Naive thymus-derived CD8-positive, alpha-beta T cell (primary cell): ENCODE measurements at places on chromosomes 1 and 21. TPM values are rescaled to one million over a fixed set of nuclear protein-coding genes. Genes with fewer than 3 reads are reported as not detected.
A peak's percentile ranks its signal among the peaks of the same experiment; 100 is the strongest.

DNA sequence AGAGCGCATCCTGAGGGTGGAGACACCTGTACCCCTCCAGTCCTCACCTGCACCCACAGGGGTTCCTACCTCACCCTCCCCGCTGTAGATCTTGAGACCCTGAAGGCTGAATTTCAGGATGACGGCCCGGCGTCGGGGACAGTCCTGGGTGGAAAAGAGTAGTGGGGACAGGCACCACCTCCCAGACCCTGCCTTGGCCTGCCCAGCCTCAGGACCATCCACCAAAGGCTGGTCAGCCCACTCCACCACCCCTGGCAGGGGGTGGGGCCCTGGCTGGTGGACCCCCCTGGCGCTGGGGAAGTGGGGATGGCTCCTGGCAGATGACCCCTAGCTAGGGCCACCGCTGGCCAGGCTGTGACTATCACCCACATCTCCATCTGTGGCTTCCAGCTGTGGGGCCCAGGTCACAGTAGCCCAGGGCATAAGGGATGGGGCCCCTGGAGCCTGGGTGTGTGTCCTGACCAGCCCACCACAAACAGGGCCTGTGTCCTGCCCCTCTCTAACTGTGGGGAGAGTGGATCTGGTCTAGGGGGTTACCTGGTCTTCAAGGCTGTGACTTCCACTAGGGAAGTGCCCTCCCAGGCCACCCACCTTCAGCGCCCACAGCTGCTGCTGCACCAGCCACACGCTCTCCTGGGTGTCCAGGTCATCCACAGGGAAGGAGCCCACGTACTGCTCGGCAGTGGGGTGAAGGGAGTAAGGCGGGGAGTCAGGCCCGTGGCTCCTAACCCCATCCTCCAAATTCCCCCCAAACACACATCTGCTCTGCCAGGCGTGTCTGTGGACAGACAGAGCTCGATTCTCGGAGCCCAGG lies 5.4 kb downstream of the SH2D5 start:
- no peak for DNase-seq

DNA sequence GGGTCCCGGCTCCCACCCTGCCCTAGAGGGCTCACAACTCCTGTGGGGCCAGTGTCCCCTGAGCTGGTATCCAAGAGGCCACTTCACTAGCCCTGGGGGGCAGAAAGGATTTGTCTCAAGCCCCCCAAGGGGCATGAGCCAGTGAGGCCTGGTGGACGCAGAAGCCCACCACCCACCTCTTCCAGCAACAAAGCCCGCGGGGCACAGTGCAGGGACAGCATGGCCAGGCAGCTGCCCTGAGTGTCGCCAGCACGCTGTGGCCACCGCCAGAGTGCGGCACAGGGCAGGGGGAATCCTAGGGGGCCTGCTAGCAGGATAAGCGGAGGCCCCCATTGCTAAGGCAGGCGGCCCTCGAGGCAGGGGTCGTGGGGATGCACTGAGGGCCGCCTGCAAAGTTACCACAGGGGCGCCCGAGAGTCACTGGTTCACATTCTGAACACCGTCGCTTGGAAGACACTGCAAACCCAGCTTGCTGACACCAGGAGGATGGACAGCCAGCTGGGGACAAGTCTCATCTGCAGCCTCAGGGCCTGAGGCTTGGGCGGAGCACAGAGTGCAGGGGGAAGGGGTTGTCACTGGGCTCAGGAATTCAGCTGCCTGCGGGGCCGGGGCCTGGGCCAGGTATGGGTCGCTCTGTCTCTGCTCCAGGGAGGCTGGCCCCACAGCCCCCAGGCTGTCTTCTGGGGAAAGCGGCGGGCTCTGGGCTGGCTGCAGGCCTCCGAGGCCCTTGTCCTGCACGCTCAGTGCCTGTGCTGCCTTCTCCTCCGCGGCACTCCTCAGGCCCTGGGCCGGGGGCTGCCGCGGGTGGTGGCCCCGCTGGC lies 26.8 kb downstream of the SLC19A1 start:
- DNase-seq = no peak

- peak; percentile 77 for DNase-seq
These were observed 15.9 kb downstream of the HENMT1 start for GRCh38 chr1:108644984-108645383.

- DNase-seq = no peak
These were observed 239.3 kb downstream of the KCNJ6 start for GRCh38 chr21:37677006-37677405.

- DNase-seq = no peak
These were observed 1526.5 kb upstream of the TPTE start for GRCh38 chr21:8994640-8995511.

DNA sequence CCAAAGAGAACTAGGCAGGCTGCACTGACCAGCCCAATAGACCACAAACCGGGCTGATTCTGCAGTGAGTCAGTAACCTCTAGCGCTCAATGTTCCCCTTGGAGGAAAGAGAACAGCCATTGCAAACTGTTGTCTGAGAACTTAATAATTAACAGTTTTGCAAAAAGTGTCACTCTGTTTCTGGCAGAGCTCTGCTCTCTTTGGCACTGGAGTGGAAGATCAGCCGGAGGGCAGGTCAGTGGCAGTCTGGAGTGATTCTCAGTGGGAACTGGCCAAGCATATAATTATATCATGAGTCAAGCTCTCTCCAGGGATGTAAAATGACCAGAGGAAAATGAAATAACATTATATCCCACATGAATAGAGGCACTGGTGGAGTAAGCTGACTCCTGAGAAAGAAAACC lies 238.3 kb downstream of the HLX start:
- DNase-seq = no peak

GRCh38 chr1:23528250-23528978 lies 2.6 kb downstream of the E2F2 start:
- DNase-seq = peak; percentile 53

GRCh38 chr1:59803458-59804038 lies 11.2 kb upstream of the HOOK1 start:
- no peak for DNase-seq

- DNase-seq = no peak
These were observed 552 bp downstream of the GPATCH4 start for GRCh38 chr1:156600733-156601121.

GRCh38 chr1:201191653-201192260 lies 1.1 kb downstream of the IGFN1 start:
- DNase-seq = no peak

- DNase-seq = no peak
These were observed 95.1 kb upstream of the WLS start for GRCh38 chr1:68327414-68327813.

DNA sequence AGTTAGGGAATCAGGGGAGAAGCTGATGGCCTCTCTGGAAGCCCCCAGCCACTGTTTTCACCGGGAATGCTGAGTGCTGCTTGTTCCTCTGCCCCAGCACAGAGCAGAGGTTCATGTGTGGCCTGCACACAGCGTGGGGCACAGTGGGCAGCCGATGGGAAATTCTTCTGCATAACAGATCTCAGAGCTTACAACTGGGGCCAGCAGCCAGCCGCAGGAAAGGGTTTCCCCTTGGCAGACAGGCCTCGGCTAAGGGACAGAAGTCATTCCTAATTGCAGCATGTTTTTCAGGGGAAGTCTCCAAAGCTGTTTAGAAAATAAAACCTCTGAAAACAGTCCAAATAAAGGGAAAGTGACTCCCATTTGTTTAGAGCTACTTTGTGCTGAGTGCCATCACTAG lies 22.6 kb downstream of the HMGB4 start:
- DNase-seq = no peak

DNA sequence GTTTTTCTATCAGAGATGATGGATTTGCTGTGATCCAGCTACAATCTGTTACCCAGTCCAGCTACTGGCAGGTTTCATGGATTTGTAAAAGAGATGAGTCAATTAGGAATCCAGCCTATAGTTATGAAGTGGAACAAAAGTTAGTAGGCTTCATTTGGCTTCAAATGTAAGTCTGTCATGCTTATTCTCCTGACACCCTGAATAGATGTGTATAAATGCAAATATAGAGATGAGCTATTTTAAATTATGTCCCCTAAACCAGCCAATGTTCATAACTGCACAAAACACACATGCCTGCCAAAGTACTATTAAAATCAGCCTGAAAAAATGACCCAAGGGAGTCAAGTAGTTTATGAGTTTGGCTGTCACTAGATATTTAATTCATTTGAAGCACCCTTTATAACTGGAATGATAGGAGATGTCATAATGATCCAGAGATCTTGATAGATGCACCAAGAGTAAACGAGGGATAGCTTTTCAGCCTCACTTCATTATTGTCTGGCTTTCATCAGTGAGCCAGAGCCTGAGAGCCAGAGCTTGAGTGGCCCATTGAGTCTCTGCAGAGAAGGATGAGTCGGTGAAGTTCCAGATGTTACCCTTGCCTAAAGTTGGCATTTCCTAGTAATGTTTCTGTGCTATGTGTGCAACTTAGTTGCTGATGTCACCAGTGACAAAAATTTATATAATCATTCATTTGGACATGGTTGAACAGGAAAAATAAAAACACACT lies 11.8 kb upstream of the NTMT2 start:
- DNase-seq = no peak

- DNase-seq = no peak
These were observed 54.4 kb downstream of the TIAM1 start for GRCh38 chr21:31289702-31290101.

DNA sequence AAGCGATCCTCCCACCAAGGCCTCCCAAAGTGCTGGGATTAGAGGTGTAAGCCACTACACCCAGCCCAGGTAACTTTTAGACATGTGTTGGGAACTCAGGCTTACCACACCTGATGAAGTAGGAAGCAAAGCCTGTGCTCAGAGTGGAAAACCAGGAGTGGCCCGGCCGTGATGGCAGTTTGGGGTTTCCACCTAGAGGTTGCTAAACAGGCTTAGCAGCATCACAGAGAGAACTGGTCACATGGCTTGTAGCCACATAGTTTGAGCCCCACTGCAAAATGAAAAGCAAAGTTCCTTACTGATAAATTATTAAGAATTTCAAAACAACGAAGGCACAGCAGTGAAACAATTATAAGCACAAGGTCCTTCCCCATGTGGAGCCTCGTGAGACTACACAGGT lies 142.6 kb upstream of the CXADR start:
- DNase-seq = no peak

- peak; percentile 4 for DNase-seq
These were observed 29.9 kb downstream of the PMVK start for GRCh38 chr1:154906621-154907081.

MYCL gene
- total RNA-seq = not detected

MPZ gene
- total RNA-seq = 11.9 TPM

RPRD2 gene
- total RNA-seq = 64.1 TPM

CD101 gene
- total RNA-seq = not detected

SSR2 gene
- total RNA-seq = 218 TPM

AXDND1 gene
- total RNA-seq = 0.65 TPM

DMRTA2 gene
- not detected for total RNA-seq
